ENCODE measurements at places on chromosomes 5 and 9. TPM values are rescaled to one million over a fixed set of nuclear protein-coding genes. Genes with fewer than 3 reads are reported as not detected.

Gene ANKRD18A
- 2.4 TPM for total RNA-seq

Gene ADAMTSL1
- 0.62 TPM for total RNA-seq

Gene FBLL1
- 0.84 TPM for total RNA-seq

Gene PCDHB6
- total RNA-seq: 0.67 TPM

Gene HTR4
- not detected for total RNA-seq

Gene C9
- total RNA-seq: not detected

DNA sequence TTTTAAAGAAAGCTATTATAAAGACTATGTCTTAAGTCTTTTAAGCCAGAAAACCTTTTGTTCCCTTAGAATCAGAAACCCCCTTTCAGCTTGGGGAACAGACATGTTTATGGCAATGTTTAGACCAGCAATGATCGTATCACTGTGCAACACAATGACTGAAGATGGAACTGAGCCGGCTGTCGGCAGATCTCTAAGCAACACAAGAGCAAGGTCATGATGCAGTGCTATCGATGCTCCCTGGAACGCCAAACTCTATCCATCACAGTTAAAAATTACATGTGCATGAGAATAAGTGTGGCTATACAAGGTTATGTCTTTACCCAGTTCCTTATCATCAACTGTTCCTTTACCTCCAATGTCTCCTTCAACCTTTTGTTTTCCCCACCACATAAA, 1.8 kb upstream of the RNF44 start:
- DNase-seq: no peak

GRCh38 chr9:120946259-120946658, 19.7 kb upstream of the TRAF1 start:
- no peak for DNase-seq

- DNase-seq: no peak
These were observed 253.1 kb upstream of the IRX4 start for GRCh38 chr5:2135833-2136232.

DNA sequence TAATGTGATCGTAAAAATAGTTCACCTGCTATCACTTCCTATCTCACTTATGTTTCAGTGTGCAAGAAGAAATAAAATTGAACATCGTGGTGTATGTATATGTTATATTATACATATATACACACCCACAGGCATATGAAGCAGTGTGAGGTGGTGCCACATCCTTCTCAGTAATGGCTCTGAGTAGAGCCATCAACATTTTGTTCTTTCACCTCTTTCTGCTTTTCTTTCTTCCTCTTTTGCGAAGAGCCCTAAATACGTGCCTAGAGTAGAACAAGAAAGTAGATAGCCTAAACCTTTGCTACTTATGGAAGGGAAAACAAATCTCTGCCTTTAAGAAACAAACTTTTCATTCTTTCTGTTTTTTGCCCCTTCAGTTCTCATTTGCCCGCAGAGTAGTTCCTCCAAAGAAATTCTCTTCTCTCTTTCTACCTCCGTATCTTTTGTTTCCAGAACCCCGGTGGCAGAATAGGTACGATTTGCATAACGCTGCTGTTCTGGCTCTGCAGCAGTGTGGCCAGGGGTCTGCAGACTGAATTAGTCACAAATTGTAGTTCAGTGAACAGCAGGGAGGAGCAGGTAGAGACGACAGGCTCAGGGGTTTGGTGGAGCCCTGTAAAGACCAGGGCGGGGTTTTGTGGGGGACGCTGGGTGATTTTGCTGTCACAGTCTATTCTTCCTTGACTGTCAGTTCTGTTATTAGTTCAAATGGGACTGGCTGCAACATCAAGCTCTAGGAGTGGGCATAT, 40.5 kb upstream of the PJA2 start:
- DNase-seq: no peak

DNA sequence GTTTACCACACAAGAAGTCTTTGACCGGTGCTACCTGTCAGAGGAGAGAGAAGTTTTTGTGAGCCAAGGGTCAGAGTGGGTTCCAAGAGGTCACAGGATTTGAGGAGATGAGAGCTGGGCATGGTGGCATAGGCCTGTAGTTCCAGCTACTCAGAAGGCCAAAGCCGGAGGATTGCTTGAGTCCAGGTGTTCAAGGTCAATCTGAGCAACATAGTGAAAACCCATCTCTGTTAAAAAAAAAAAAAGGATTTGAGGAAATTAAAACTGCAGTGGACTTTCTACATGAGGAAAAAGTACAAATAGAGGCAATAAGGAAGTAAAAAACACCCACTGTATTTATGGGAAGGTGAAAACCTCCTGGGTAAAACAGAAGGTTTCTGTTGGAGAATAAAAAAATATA, 63.8 kb downstream of the PHAX start:
- no peak for DNase-seq

- no peak for DNase-seq
These were observed 693.8 kb downstream of the DNAH5 start for GRCh38 chr5:13250464-13251291.

DNA sequence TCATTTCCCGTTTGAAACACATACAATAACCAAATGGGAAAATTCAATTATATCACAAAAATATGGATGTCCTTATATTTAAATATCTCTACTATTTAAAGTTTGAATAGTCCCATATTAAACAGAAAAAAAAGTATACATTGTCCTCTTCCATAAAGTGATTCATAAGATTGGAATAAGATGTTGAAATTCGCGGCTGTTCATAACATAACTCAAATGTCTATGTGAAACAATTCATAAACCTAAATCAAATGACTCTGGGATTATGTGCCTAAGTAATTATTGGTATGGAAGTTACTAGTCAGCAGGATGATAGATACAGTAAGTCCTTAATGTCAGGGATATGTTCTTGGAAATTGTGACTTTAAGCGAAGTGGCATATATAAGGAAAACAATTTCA, 3.9 kb upstream of the EFNA5 start:
- no peak for DNase-seq

GRCh38 chr9:138095813-138096518, 218.4 kb downstream of the CACNA1B start:
- no peak for DNase-seq

DNA sequence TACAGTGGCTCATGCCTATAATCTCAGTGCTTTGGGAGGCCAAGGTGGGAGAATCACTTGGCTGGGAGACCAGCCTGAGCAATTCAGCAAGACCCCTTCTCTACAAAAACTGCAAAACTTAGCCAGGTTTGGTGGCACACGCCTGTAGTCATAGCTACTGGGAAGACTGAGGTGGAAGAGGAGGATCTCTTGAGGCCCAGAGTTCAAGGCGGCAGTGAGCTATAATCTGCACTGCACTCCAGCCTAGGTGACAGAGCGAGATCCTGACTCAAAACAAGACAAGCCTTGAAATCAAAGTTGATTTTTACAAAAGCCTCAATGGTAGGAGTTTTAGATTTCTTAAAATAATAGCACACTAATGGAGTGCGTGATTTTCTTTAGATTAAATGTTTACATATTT, 14.6 kb downstream of the UBE2D2 start:
- no peak for DNase-seq

DNA sequence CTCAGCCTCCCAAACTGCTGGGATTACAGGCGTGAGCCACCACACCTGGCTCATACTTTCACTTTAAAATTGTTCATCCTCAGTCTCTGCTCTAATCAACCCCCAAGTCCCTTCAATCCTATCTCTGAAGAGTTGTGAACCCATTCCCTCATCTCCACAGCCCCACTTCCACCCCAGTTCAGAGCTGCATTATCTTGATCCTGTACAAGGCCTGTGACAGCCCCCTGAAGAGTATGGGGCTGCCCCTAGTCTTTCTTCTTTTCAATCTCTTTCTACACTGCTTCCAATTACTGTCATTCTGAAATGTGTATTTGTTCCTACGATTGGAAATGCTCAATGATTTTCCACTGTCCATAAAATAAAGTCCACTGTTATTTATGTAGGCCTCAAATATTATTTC, 588.3 kb downstream of the RAB3C start:
- no peak for DNase-seq

DNA sequence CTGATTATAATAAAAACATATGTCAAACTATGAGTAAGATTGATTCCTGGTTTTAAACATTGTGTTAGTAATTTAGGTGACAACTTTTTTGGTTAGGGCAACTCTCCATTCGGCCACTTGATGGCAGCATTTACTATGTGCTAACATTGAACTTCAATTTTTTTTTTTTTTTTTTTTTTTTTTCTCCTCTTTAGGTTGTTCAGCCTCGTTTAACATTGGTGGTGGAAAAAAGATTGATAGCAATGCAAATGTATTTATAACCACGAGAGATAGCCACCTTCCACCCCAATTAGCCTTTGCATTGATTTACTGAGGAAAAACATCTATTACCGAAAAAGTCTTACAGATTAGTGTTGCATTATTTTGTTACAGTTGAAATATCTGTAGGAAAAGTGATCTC, 159.1 kb downstream of the CSNK1G3 start:
- no peak for DNase-seq

DNA sequence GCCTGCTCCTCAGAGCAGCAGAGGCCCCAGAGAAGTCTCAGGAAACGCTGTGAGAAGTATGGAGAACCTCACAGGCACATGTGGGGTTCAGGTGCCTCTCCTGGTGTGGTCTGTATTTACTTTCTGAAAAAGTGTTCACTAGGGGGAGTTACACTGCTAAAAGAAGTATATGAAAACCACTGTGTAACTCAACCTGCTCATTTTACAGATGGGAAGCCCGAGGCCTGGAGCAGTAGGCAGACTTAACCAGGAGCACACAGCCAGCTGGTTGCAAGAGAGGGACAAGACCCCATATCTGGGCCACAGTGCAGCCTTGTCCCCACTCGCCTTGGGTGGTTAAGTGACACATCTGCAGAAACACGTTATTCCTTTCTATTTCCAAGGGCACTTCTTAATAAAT, 112.8 kb upstream of the SAP30L start:
- no peak for DNase-seq

DNA sequence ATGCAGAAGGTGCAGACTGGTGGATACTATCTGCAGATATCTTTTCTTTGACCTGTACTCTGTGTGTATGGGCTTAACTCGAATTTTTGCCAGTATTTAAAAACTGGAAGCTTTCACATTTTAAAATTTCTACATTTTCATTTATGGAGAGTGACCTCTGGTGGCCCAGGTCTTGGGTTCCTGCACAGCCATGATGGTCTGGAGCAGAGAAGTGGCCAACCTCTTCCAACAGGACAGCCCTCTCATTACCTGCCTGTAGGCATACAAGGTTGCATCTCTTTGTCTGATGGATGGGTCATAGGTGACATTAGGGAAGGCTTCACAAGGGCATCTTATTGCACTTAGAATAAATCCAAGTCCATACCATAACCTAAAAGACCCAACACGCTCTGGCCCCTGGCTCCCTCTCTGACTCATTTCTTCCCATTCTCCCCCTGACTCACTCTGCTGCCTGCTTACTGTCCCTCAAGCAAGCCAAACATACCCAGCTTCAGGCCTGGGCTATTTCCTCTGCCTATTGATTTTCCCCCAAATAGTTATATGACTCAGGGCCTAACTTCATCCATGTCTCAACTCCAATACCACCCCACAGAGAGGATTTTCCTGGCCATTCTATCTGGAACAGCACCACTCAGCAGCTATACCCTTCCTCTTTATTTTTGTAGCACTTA, 113.3 kb upstream of the SLC1A3 start:
- DNase-seq: no peak

DNA sequence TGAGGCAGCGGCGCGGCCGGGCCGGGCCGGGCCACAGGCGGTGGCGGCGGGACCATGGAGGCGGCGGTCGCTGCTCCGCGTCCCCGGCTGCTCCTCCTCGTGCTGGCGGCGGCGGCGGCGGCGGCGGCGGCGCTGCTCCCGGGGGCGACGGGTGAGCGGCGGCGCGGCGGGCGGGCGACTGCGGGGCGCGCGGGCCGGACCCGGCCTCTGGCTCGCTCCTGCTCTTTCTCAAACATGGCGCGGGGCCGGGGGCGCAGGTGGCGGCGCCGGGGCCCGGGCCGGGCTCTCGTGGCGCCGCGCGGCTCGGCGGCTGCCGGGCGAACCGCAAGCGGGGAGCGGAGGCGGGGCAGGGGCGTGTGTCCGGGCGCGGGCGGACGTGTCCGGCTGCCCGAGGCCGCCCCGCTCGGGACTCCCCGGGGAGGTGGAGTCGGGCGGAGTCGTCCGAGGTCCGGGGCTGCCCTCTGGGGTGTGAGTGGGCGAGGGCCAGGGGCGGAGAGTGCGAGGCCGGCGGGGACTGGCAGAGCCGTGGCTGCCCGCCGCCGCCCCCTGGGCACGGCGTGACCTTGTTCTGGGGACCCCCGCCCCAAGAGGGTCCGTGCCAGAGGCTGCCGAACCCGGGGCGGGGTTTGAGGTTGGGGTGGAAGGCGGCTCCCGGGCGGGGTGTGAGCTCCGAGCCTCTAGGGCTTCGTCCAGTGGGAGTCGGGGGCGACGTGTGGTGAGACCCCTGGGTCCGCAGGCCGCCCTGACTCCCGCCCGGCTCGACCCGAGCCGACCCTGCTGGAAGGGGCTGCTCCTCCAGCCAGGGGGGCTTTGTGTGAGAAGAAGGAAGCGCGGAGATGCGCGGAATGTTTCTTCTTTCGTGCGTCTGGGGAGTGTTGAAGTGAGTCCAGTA, 485 bp downstream of the TGFBR1 start:
- DNase-seq: no peak

DNA sequence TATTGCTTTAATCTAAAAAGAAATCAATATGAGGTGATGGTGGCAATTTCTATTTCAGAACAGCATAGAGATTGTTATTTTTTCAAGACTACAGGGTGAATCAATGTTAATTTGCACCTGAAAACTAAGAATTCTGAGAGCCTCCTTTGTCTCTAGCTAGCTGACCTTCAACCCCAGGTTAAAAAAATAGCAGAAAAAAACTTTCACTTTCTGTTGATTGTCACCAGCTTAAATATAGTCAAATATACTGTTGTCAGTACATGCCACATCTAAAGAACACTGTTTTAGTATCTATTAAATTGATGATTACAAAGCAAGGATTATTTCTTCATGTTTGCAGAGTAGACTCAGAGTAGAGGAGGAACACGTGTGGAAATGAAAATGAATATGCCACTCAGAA, 1371.4 kb downstream of the MAT2B start:
- no peak for DNase-seq

- no peak for DNase-seq
These were observed 127.2 kb downstream of the C9orf50 start for GRCh38 chr9:129493706-129494047.

GRCh38 chr9:8030095-8030494, 230.5 kb upstream of the DMAC1 start:
- DNase-seq: no peak

GRCh38 chr9:76403352-76403751, 9.1 kb upstream of the RFK start:
- DNase-seq: peak; percentile 25

DNA sequence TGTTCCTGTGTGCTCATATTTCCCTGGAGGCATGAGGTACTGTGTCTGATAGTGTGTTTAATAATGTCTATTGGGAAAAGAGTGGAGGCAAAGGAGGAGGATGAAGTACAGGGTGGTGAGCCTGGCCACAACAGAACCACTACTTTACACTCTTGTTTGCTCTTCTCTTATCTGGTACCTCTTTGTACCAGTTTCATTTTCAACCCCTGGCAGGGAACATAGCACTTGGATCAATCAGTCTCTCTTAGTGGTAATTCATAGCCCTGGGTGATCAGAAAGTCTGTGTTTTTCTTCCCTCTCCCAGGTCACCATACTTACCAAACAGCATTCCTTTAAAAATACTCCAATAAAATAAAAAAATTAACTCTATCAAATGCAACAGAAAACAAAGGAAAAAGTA, 105.4 kb downstream of the DMRT2 start:
- no peak for DNase-seq

Data from kidney epithelial cell (primary cell).